ENCODE measurements at places on chromosomes 6 and 20. TPM values are rescaled to one million over a fixed set of nuclear protein-coding genes. Genes with fewer than 3 reads are reported as not detected.

- no peak for DNase-seq
These were observed 171.1 kb upstream of the SNX9 start for GRCh38 chr6:157651731-157652490.

EDN1 gene
- 30.2 TPM for total RNA-seq

DNA sequence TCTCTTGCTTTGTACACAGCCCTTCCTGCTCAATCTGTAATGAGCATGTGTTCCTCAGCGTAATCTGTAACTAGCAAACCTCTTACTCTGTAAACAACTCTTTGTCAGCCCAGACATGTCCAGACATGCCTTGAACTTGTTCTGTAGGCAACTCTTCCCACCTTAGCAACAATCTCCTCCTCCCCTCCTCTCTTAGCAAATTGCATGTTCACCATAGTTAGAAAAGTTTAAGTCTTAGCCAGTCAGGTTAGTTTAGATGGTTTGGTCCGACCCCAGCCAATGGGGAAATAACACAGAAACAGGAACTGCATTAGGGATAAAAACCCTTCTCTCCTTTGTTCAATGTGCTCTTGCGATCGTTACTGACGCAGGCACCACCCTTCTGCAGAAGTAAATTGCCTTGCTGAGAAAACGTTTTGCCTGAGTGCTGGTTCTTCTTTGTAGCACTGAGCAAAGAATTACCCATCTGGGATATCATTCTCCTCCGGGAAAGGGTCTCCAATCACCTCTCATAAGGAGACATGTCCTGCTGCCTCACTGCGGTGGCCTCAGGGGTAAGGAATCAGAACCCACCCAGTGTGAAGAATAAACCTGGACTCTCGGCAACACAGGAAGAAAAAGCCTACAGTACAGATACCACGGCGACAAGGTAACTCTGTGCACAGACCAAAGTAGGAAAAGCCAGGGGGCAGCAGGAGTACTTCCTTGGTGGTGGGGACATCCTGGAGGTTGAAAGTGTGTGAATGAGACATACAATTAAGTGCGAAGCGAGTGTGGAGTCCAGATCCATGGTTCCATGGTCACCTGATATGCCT is 26.2 kb downstream of the PLN start:
- no peak for DNase-seq

DNA sequence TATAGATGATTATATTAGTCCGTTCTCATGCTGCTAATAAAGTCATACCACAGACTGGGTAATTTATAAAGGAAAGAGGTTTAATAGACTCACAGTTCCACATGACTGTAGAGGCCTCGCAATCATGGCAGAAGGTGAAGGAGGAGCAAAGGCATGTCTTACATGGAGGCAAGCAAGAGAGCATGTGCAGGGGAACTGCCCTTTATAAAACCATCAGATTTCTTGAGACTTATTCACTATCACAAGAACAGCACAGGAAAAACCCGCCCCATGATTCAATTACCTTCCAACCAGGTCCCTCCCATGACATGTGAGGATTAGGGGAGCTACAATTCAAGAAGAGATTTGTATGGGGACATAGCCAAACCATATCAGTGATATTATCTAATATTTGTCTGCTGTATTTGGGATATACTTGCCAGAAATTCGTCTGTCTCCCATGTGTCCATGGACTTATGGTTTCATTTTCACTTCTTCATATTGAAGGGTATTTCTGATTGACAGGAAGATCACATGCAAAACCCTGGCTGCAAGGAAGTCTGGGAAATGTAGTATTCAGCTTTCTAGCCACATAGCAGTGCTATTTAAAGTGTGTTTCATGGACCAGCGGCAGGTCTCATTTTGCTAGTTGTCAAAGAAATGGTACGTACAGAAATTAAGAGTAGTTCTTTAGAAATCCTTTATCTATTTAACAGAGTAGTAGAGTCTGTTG is 50.5 kb upstream of the PAK5 start:
- peak; percentile 21 for DNase-seq

C6orf47 gene
- 15.9 TPM for total RNA-seq

DNA sequence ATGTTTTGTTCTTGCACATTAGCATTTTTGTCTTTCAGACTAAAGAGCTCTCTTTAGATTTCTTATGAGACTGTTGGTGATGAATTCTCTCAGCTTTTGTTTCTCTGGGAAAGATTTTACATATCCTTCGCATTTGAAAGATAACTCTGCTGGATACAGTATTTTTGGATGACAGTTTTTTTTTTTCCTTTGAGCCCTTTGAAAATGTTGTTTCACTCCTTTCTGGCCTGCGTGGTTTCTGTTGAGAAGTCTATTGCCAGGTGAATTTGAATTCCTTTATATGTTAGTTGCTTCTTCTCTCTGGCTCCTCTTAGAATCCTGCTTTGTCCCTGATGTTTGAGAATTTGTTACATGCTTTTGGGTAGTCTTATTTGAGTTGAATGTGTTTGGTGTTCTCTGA is 22.2 kb upstream of the KIAA1586 start:
- no peak for DNase-seq

GRCh38 chr20:41173791-41174341 is 36.5 kb downstream of the PLCG1 start:
- DNase-seq = no peak

HLA-DOB gene
- not detected for total RNA-seq

ENPP5 gene
- 2.5 TPM for total RNA-seq

DNA sequence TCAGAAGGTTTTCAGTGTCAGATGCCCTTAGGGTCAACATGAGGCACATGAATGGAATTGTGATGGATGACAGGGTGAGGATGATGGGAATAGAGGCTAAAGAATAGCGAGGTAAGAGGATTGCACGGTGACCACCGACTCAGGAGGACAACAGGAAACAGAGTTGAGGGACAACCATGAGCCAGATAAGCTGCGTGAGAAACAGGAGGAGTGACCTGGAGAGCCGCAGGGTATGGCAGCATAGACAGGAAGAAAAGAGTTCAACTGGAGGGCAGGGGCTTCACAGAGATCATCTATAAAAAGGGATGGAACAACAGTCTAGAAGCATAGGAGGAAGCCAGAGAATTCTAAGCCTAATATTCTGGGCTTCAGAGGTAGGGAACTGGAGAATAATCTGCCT is 84.7 kb upstream of the ENPP5 start:
- DNase-seq = no peak

DNA sequence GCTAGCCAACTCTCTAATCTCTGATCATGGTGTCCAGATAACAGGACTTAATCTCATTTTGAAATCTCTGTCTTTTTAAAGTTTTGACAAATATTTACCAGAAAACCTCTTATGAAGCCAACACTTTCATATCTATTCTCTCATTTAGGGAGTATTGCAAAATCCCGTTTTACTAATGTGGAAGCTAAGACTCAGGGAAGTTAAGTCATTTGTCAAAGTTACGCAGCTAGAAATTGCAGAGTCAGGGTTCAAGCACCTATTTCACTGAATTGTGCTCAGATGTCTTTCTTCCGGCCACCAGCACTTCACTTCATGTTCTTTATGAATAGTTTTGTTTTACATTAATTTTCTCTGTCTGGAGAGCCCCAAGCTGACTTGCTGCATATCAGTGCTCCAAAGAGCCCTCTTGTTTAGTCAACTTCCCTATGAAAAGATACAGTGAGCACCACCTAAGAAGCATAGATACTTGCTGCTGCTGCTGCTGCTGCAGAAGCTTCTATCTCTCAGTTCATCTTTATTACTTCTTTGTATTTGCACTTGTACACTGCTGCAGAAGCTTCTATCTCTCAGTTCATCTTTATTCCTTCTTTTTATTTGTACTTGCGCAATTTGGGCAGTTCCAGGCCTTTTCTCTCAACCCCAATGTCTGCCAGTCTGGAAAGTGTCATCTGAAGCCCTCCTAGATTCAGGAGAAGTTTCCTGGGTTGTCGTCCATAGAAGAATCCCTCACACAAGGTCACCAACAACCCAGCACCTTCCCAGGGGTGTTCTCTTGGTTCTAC is 329.7 kb downstream of the MAFB start:
- no peak for DNase-seq

GRCh38 chr6:57198926-57199636 is 23.0 kb downstream of the RAB23 start:
- no peak for DNase-seq

- no peak for DNase-seq
These were observed 425.1 kb downstream of the FOXA2 start for GRCh38 chr20:22159276-22159675.
